ENCODE measurements at places on chromosomes 7 and 10.

DNA sequence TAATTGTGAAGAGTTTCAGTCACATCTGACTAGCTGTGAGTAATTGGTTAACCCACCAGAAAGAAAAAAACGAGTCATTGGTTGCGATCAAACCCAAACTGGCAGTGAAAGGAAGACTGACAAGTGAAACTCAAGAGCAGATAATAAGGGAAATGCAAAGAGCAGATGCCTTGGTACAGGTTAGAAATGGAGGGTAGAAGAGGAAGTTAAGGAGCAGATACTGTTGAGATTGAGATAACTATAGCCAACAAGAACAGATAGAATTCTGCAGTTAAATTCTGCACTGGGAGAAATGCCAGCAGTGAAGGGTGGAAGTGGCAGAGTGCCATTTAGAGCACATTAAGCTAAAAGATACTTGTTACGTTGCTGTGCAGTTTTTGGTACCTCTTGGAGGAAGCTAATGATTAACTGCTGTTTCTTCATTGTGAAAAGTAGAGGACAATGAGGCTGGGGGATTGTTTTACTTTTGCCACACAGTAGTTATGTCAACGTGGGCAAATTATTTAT, 65.8 kb downstream of the CDK13 start:
- DNase-seq, result no peak

DNA sequence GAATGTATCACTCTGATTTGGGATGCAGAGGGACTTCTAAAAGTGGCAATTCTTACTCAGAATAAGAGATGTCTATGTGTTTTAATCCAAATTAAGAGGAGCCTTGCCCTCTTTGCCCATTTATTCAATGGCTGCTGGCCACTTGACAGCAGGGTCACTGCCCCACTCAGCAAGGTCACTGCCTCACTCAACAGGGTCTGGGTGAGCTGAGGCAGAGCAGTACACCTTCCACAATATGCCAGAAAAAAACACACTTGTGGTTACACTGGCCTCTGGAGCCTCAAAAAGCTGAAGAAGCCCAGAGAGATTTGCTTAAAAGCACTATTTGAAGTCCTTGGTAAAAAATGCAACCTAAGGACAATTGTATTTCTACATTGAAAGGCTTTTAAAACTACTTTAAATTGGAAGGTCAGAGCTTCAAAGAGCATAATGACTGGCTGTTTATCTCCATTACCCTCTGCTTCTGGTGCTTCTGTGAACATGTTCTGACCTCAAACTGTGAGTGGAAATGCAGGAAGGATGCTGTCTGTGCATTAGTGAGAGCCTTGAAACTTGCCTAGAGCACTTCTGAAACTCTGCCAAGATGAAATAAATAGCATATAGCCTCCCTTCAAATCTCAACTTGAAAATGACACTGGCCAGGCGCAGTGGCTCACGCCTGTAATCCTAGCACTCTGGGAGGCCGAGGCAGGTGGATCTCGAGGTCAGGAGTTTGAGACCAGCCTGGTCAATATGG, 35.1 kb upstream of the WIPF3 start:
- no peak for DNase-seq

GRCh38 chr7:38757931-38758330, 126.8 kb upstream of the AMPH start:
- no peak for DNase-seq

DNA sequence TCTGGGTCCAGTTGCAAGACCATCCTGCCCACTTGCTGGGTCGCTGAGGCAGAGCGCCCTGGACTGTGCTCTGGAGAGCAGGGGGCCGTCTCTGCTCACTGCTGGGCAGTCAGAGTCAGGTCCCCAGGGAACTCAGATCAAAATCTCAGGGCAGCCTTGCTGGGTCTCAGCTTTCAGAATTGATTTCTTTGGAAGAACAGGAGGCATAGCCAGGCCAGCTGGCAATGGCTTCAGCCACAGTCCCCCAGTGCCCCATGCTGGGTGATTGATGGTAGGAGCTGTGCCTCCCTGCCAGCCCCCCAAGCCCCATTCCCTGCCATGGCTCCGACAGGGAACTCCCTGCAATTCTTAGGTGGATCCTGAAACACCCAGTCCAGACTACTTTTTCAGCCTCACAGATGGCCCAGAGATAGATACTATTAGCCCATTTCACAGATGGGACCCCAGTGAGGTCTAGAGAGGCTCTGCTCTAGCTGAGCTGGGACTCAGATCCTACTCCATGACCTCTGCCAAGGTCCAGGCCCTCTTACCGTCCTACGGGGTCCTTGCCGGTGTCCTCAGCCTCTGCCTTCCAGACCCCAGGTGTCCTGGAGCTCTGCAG, 467 bp downstream of the MMRN2 start:
- DNase-seq, result no peak

DNA sequence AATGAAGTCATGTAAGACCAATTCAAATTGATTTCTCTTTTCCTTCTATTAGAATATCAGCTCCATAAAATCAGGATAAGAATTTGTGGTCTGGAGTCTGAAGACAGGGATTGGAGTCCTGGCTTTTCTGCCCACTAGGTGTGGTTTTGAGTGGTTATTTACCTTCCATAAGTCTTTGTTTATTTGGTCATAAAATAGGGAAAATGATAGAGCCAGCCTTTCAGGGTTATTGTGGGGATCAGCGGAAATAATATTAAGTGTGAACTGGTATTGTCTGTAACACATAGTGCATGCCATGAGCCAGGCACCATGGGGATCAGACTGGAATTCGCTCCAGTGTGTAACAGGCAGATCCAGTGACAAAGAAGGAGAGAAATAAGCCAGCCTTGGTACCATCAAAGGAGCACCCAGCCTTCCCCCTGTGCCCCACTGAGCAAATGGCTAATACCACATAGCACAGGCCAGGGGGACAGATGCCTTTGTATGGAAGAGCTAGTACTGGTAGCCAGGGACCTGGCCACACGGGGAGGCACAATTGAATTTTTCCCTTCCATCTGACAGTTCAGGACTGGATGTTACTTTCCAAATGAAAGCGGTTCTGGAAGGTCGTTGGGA, 509.7 kb upstream of the PODXL start:
- DNase-seq, result peak; percentile 5

DNA sequence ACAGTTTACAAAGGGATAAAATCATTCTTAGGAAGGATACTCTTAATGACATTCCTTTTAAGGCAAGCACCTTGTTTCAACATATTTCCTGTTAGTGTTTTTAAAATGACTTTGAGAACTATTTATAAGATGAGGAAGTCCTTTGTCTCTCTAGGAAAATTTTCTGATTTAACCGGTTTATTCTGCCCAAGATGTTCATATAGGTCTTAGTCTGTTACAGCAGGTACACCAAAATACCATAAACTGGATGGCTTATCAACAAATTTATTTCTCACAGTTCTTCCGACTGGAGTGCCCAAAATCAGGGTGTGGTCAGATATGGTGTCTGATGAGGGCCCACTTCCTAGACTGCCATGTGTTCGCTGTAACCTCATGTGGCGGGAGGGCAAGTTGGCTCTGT, 77.9 kb downstream of the GSAP start:
- DNase-seq, result no peak

- DNase-seq, result no peak
Measured at GRCh38 chr10:17116193-17116592, 13.4 kb downstream of the CUBN start.

DNA sequence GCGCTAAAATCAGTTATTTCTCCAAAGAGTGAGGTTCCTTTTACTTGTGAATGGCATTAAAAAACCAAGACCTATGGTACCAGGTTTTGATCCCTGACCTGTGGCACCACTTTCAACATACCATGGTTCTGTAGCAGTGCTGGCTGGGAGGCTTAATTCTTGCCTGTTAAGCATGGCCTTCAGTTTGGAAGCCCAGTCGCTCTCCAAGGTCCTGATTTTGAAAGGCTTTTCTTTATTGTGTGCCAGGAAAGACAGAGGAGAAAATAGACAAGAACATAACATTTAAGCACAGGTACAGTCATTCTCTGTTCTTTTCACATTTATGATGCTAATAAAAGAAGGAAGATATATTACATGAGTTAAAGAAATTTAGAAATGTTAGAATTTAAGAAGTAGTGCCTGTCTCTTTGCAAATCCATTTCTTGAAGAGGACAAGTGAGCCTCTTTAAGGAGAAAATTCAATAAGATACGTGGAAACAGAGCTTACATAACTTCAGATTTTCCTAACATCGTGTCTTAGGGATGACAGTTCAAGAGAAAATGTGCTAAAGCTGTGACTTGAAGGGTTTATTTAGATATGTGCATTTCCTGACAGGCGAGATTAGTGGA, 357.6 kb downstream of the DPP6 start:
- DNase-seq, result no peak

- DNase-seq, result no peak
Measured at GRCh38 chr10:110803239-110803749, 68.4 kb upstream of the PDCD4 start.

DNA sequence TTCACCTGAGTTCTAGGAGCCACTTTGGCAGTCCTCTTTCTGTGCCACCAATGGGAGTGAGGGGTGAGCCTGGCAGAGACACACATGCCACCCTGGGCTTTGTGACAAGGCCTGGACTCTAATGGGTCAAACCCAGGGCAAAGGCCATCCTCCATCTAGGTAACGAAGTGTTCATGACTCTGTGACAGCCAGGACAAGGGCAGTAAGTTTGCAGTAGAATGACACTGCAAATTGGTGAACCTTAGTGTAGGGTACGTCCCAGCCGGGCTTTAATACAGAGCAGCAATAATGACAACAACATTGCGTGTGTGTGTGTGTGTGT, 43.3 kb downstream of the PAPSS2 start:
- DNase-seq, result no peak

DNA sequence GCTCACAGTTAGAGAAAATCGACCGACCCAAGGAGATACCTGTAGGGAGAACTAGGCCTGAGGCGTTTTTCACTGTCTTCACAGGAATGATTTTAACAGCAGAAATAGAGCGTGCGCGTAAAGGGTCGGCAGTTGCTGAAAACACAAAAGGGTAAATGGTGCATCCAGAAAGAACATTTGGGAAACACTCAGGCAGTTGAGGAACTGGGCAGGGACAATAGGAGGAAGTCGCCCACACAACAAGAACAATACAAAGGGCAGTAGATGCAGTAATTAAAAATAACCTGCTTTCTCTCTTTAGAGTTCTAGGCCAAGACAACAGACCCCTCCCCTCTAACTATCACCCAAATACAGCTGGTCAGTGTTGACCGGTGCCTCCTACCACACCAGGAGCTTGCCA, 126.6 kb downstream of the SORBS1 start:
- DNase-seq, result no peak

GRCh38 chr10:21746118-21746517, 212.1 kb downstream of the MLLT10 start:
- DNase-seq, result no peak

GRCh38 chr7:2864204-2864985, 20.3 kb upstream of the GNA12 start:
- DNase-seq, result no peak

DNA sequence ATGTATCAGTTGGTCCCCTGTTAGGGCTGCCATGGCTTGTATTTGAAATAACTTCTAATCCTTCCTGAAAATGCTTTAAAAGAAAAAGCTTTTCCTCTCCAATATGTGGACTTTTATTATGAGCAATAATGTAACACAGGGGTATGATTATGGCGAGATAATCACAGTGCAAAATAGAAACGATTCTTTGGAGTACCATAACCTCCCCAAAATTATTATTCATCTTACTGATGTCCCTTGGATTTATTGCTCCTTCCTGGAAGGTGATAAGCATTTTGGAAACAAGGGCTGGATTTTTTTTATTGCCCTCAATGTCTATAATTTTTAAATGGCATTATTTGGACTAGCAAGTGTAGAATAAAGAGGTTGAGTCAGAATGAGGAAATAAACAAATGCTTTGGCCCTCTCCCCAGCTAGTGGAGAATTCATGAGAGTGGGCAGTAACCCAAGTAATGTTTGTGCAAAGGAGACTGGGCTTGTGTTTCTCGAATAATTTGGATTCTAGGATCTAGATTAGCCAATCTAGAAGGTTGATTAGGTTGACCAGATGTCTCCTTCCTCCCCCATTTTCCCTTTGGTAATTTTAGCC, 403.9 kb upstream of the CELF2 start:
- no peak for DNase-seq

DNA sequence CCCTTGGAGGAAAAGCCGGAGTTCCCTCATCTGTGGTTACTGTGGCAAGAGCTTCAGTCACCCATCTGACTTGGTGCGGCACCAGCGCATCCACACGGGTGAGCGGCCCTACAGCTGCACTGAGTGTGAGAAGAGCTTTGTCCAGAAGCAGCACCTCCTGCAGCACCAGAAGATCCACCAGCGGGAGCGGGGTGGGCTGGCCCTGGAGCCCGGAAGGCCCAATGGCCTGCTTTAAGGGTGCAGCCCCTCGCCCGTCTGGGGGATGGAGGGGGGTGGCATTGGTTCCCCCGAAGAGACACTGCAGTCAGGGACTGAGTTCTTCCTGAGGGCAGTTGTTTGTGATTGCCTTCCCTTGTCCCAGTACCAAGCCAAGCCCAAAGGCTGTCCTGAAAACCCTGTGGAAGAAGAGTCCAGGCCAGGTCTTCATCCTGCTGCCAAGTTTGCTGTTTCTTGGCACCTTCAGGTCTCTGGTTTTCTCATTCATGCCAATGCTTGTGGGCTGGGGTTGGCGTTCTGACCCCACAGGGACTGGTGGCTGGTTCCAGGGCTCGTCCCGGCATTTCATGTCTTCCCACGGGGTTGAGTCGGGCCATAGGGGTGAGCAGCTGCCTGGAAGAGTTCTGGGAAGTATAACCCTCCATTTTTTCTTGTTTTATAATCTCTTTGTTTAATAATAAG, 7.7 kb upstream of the ZNF783 start:
- DNase-seq, result peak; percentile 62

DNA sequence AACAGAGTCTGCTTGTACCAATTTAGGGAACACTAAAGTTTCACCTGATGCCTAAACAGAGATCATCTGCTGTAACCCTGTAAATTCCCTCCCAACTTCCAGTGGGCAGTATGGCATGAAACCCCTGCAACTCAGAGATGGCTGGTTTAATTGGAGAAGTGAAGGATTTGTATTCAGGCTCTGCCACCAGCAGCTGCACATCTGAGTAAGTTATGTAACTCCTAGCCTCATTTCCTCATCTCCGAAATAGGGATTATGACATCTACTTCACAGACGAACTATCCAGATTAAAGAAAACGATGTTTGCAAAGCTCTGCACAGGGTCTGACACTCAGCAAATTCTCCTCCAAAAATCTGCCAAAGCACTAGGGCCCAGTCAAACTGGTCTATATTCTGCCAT, 493.0 kb downstream of the KCNMA1 start:
- no peak for DNase-seq

Data from substantia nigra (tissue), 51 donors.